Stimulated activated CD8-positive, alpha-beta memory T cell treated with anti-CD3 and anti-CD28 coated beads, Interleukin-7, amount 100 ng/mL, for 1 hour (primary cell): ENCODE measurements at places on chromosomes 2 and 18.

DNA sequence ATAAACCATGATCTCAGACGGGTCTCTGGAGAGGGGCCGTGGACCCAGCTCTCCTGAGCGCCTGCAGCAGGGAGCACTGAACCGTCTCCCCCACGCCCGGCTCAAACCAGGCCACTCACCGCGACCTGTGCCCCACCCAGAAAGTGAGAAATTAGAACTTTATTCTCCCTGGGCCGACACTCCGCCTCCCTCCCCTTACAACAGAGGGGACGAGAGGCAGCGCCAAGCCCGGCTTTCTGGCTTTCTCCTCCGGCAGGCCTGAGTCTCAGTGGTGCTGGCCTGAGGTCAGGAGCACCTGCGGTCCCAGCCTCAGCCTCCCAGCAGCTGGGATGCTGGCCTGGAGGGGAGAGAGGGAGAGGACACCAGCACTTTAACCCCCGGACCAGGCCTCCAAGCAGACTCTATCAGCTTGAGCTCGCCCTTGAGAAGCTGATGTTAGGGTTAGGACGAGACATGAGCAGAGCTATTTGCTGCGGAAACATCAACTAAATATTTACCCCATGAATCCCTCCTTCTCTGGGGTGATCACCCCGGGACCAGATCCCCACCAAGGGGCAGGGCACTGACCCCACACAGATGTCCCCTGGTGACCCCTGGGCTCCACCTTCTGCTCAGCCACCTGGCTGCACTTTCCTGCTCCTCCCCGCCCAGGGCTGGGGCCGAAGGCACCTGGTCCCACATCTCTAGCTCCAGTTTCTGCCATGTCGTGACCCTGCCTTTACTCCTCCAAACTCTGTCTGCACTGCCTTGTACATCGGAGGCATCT lies 856.3 kb upstream of the SALL3 start:
- DNase-seq: no peak

DNA sequence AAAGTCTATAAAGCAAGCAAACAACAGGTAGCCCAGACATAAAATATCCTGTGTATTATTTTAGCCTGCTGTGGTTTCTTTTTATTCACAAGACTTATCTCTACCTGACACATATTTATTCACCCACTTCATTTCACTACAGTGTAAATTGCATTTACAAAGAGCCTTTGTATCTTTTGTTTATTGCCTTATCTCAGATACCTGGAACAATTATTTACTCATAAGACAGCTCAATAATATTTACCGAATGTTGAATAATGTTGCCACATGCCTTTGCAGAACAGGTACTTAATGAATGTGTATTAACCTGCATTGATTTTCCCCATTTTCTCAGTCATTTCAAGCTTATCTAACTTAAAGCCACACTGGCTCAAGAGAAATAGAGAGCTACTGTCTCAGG lies 603.6 kb downstream of the FBXO15 start:
- DNase-seq: no peak

DNA sequence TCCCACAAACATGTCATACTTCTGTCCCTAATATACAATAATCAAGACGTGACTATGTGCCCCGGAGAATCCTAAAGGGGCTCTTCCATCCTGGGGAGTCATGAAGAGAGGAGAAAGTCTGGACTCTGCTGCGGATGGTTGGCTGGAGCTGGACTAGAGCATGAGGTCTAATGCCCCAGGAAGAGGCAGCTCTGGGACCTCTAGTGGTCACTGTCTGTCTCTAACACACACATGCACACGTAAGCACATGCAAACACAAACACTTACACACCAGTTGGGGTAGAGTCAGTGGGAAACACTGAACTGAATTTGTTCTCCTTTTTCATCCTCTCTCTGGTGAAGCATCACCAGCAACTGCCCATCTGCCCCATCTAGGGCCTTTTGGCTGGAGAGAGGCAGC lies 271.6 kb downstream of the TDRD15 start:
- DNase-seq: no peak

GRCh38 chr2:11553661-11554398 lies 20.0 kb downstream of the GREB1 start:
- no peak for DNase-seq

DNA sequence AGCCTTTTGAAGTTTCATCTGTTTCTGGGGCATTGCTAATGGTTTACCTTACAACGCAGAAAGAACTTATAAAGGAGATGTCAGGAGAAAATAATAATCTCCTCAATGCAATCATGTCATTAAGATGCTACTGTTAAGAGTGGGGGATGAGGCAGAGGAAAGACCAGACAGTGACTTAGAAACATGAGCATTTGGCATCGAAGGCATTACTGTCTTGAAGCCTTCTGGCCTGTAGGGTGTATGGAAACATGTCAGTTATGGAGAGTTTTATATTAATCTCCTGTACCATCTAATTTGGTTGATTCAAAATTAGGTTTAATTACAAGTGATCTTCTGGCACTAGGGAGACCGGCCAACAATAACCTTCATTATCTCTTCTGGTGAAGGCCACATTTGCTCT lies 32.5 kb downstream of the CDC42EP3 start:
- no peak for DNase-seq

DNA sequence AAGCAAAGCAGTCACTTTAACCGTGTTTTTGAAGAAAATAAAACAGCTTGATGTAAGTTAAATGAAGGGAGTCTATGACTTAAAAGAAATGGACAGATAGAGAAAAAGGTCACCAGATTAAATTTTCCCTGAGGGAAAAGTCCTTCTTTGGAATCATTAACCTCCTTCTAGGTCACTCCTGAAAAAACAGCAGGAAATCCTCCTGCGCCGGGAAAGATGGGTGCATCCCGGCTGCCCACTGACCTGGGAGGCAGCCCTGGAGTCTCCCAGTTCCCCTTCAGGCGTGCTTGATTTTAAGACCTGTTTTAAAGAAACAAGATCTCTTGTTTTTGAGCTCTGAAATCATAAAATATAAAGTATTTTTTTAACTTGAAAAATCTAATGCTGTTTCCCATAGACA lies 18.4 kb upstream of the ZNF521 start:
- no peak for DNase-seq

GRCh38 chr2:56647997-56648396 lies 464.2 kb downstream of the CCDC85A start:
- no peak for DNase-seq

DNA sequence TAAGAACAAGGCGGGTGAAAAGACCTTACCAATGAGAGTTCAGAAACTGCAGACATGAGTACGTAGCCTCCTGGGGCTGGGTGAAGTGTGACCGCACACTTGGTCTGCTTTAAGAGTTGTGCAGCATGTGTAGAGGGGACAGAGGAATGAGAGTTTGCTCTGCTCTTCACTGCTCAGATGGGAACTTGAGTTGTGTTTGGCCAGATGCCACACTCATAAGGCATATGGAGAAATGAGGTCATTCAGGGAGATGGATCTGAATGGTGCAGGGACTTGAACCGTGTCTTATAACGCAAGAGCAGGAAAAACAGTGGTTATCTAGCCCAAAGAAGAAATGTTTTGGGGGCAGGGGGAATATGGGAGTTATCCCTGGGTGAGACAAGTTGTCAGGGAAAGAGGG lies 273.8 kb upstream of the LYPD1 start:
- DNase-seq: no peak

- DNase-seq: no peak
These were observed 393 bp downstream of the IL1R1 start for GRCh38 chr2:102142829-102143449.

DNA sequence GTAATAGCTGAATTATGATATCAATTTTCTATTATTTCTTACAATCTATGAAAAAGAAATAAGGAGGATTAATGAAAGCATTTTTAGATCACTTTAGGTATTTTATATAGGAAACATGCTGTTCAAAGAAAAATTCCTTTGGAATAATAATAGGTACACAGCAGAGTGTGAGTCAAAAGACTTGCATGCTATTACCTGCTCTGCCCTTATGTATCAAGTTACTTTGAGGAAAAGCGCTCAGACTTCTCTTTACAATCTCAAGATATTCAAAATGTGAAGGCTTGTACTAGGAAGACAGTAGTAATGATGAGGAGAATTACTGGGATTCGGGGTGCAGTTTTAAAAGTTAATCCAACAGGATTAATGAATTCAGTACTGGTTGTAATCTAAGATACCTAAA lies 29.1 kb upstream of the RNU4ATAC start:
- DNase-seq: no peak

DNA sequence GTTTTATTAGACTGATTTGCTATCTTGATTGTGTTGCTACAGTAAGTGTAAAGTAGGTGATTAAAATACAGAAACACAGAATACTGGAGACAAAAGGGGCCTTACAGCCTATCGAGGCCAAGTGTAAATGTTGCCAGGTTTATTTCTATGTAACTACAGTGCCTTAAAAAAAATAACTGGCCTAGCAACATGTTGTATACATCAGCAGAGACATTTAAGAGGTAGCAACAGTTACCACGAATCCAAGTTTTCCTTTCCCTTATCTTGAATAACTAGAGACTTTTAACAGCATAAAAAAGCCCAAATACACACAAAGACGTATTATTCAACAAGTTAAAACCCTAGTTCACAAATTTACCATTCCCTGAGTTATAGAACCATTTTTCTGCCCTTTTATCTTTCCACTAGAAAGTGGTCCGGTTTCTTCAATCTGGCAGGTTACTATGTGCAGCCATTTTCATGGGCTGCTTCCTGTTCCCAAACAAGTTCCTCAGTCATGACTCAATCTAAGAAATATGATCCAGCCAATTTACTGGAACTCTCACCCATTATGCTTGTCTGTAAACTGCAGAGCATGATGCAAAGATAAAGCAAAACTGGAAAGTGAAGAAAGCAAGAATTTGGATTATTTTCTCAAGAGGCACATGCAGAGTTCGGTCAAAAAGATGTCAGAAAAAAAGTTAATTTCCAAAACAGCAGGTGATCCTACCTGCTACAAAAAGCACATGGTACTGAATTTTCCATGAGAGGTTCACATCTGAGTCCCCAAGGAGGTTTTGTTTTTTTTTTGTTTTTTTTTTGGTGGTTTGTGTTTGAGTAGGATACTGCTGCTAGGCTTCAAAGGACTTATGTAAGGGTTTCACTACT lies 22.2 kb downstream of the NFE2L2 start:
- DNase-seq: no peak

DNA sequence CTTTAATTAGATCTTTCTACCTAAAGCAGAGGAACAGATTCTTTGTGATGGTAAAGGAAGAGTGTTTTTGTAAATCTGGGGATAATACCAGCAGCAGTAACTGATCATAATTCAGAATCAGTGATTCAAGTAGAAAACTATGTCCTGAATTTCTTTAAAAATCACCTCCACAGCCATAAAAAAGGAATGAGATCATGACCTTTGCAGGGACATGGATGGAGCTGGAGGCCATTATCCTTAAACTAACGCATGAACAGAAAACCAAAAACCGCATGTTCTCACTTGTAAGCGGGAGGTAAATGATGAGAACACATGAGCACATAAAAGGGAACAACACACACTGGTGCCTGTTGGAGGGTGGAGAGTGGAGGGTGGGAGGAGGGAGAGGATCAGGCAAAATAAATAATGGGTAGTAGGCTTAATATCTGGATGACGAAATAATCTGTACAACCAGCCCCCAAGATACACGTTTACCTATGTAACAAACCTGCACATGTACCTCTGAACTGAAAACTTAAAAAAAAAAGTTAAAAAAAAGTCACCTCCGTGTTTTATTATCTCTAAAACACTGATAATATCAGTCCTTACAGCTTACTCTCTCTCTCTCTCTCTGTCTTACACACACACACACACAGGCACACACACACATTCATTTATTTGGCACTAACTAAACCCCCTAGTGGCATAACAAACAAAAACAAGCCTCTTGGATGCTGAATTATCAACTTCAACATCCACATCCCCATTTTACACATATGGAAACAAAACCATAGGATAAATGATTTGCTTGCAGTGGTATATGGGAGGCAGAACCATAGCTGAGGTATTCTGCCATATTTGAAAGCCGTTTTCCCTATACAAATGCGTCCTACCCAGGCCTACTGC lies 1.4 kb downstream of the TM4SF20 start:
- no peak for DNase-seq

DNA sequence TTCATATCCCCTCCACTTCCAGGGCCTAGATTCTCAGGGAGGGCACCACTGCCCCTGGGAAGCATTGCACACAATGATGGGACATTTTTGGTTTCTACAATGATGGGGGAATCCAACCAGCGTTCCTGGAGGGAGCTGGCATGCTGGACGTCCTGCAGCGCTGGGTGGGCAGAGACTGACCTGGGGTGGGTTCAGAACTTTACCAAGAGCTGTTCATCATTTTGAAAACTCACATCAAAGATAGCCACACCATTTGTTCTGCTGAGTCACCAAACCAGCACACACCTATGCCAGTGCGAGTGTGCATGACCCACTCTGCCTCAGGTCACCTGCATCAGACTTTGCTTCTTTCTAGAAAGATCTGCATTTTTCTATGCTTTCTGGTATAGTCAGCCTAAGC lies 14.1 kb upstream of the ARMC9 start:
- no peak for DNase-seq

DNA sequence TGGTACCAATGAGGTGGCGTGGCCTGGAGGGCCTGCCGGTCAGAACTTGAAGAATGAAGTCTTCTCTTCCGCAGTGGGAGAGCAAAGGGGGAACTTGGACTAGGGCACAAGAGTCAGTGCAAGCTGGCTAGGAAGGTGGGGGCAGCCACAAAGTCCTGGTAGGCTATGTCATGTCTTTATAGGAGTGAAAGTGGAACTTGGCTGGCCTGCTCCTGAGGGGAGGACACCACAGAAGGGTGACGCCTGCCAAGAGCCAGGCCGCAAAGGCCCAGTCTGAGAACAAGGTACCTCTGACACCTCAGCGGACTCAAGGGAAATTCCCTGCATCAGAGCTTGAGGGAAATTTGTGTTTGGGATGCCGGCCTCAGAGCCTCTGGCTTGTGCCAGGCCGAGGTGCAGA lies 32.2 kb upstream of the MAP3K20 start:
- DNase-seq: no peak

DNA sequence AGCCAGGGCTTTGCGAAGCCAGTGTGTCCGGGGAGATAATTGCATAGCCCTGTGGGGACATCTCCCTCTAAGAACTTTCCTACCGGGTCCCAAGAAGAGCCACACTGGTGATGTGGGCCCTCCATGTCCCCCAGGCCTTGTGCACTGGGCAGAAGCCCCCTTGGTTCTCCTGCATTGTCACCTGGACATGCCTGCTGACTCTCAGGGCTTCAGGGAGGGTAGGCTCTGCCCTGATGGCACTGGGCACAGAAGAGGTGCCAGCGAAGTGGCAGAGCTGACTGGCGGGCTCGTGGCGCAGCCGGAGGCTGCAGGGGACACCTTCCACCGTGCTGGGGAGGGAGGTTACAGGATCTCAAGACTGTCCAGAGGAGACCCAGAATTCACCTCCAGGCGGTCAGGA lies 28.3 kb downstream of the GLI2 start:
- no peak for DNase-seq

- no peak for DNase-seq
These were observed 294.9 kb upstream of the FANCL start for GRCh38 chr2:58535990-58536389.

GRCh38 chr2:58973811-58974281 lies 732.7 kb upstream of the FANCL start:
- no peak for DNase-seq

- no peak for DNase-seq
These were observed 612.6 kb upstream of the ACVR2A start for GRCh38 chr2:147232225-147232669.
